ENCODE measurements at places on chromosomes 1 and 21.

- DNase-seq: no peak
Observed at GRCh38 chr1:113683384-113684152, 75.7 kb downstream of the PHTF1 start.

DNA sequence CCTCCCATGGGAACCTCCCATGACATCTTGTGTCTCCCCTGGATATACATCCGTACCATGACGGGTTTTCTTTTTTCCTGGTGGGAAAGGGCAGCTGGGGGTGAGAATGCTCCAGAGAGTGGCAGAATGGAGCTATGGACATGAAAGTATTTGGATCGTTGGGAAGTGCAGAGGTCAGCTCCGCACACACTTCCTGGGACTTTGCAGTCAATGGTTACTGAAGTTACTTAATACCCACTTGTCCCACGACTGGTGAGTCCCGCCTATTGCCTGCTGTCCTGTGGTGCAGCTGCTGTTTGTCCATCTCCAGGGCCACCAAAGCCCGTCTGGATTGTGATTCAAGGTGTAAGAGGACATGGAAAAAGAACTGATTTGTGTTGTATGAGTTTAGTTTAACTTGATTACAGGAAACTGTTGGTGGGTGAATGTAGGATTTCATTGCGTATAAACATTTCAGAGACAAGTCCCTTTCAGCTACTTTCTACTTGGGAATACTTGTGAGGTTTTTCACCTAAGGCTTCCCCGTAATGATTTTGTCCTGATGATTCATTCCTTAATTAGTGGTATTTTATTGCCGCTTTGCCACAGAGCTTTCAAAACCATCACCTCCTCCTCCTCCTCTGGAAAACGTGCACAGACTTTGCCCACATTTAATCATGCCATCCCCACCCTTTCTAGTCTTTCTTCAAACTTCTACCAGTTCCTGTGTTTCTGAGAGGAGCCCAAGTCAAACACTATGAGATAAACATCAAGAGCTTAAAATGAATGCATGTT, 308.8 kb downstream of the KIF26B start:
- no peak for DNase-seq

DNA sequence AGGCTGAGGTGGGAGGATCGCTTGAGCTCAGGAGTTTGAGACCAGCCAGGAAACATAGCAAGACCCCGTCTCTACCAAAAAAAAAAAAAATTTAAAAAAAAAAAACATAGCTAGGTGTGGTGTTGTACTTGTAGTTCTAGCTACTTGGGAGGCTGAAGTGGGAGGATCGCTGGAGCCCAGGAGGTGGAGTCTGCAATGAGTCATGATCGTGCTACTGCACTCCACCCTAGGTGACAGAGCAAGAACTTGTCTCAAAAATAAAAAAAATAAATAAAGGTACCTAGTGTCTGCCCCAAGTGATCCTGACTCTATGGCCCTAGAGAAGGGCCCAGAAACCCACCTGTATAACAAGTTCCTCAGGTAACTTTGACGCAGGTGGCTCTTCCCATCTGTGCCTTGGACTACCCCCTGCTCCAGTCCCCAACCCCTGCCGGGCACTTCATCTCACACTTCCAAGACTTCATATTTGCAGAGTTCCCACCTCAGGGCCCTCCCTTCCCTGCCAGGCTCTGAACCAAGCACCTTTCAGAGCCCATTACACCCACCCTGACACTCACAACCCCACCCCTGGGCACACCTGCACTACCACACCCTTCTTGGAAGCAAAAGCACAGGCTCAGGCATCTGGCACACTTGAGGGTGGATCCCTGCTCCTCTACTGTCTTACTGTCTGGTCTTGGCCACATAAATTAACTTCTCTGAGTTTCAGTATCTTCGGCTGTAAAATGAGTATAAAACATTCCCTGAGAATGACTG, 80.2 kb upstream of the KLHDC7A start:
- no peak for DNase-seq

DNA sequence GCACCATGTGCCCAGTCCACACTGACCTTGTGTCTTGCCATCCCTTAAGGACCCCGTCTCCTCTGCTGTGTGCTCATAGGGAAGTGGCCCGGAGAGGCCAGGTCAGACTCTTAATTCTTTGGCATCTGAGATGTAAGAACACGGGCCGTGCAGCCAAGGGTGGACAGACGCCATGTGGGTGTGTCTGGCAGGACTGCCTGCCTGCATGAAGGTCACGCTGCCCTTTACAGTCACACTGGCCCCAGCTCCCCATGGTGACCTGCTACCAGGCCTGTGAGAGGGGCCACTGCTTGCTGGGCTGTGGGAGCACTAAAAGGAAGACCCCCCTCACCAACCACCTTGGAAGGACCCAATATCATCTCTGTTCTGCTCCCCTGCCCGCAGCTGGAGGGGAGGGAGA, 17.7 kb downstream of the DHRS3 start:
- DNase-seq: no peak

DNA sequence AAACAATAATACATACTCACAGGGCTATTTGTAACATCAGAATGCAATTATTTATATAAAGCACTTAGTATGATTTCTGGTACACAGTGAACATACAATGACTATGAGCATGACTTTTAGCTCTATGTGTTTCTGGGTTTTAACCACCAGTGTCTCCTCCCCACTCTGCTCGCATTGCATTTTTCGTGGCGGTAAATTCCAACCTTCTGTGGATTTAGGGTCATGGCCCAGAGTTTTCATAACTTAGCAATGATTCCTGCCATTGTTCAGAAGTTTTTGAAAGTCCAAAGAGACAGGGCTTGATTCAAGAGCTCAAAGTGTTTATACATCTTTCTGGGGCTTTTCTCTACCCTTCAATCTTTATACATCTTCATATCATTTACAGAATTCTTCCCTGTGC, 191.3 kb downstream of the BACH1 start:
- no peak for DNase-seq

DNA sequence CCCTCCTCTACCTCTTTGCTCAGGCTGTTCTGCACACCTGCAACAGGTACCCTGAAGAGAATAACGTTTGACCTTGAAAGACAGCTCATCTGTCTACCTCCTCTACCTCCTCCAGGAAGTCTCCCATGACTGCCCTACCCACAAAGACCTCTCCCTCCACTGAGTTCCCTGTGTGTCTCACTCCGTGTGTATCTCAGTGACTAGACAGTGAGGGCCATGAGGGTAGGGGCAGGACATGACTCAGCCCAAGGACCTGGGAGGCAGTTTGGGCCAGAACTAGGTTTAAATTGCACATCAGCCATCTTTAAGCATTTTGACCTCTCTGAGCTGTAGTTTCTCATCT, 32.0 kb upstream of the LRP8 start:
- no peak for DNase-seq

DNA sequence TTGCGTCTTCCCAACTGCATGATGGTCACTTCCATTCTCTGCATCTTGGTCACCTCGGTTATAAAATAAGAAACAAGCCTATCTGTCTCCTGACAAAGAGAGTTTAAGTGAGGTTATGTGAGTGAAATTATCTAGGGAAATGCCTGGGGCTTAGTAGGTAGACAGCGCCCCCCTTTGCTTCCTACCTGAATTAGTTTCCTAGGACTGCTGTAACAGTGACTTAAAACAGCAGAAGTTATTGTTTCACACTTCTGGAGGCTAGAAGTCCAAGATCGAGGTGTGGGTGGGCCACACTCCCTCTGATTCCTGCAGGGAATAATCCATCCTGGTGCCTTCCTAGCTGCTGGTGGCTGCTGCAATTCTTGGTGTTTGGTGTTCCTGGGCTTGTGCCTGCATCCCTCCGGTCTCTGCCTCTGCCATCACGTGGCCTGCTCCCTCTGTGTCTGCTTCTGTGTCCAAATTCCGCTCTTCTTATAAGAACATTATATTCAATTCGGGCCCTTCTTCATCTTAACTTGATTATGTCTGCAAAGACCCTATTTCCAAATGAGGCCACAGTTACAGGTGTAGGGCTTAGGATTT, 92.6 kb downstream of the IGSF21 start:
- no peak for DNase-seq

DNA sequence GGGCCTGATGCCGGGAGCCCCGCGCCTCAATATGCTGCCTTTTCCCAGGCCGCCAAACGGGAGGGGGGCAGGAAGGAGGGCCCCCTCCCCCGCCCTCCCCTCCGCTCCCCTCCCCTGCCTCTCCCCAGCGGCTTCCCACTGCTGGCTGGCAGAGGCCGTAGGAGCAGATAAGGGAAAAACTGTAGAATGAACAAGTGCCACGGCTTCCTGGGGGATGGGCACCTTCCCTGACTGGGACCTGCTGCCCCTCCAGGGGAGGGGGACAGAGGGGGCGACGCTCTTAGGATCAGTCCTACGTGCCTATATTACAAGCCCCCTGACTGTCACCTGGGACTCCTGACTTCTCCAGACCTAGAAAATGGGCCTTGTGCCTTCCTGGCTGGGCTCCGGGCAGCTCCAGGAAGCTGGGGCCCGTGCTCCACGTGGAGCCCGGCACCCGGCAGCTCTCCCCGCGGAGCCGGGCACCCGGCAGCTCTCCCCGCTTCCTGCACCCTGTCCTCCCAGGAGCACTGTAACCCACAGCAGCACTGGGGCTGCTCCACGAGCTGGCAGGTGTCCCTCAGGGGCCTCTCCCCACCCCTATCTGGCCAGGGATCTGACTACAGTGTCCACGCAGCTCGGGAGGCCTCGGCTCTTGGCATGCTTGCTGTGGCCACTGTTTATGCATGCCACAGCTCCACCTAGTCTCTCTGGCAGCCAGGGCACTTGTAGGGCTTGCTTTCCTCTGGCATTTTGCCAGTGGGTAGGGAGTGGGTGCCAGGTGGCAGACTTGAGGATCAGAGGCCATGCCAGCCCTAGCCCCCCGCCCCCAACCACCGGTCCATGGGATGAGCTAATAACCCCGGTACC, 674 bp upstream of the HES5 start:
- no peak for DNase-seq
